ENCODE measurements at places on chromosomes 2 and 18.

DNA sequence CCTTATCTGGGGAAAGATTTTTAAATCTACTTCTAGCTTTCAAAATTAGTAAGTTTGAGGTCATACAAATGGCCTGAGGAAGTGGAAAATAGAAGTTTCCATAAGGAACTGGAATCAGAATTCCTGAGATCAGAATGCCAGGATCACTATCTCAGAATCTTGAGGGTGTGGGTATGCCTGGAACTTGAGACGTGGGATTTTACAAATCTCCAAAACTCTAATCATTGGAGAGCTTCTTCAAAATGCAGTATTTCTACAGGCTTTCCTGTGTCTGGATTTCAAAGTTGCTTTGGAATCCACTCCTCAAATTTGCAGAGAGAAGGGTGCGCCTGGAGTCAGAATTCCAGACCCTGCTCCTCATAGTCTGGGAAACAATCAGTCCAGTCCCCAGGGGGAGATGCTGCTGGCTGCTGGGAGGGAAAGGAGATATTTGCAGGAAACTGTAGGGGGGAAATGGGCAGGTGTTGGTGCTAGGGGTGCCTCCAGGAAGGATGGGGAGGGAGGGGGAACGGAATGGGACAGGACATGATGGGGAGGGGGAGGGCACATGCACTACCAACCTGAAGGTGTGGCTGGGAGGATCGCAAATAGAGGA is 31.0 kb upstream of the CATIP start:
- no peak for DNase-seq

DNA sequence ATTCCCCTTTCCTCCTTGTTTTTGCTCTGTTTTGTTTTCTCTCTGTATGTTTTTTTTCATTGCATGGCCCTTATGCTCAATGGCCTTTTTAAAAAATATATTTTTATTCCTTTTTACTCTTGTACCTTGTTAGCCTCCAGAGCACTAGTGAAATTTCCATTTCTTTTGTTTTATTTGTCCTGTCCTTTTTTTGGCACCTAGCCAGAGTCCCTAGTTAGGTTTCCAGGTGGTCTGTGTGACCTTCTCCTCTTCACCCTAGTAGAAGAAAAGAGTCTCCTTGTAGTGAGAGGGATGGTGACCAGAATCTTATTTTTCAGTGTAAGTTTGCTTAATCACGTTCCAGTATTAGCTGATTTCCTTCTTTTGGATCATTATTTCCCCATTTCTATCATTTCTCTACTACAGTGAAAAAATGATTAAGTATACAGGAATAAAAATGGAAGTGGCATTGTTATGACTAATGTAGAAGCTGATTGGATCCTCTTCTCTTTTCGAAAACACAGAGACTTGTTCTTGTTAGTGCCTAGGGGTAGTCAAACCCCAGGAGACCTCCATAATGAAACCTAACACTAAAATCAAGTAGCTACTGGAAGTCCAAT is 65.9 kb downstream of the NBEAL1 start:
- no peak for DNase-seq

GRCh38 chr2:220966636-220967035 is 605.5 kb downstream of the EPHA4 start:
- DNase-seq: no peak

DNA sequence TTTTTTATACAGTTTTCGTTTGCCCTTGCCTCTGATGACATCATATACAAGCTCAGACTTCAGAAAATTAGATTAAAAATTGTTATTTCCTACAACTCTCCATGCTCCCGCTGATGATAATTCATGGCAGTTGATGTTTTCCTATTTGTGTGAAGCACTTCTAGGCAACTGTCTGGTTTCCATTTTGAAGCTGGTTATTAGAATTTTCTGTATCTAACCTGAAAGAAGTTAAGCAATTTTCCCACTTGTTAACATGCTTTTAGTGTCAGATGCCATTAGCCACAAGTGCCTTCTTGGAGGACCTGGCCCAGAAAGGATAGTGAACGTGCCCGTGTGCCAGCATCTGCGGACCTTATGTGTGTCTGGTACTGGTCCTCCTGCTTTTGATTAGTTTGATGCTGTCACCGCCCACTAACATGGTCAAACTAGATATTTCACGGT is 347.6 kb upstream of the RAB12 start:
- DNase-seq: no peak

- DNase-seq: no peak
Measured at GRCh38 chr2:63894167-63894566, 52.5 kb downstream of the UGP2 start.

DNA sequence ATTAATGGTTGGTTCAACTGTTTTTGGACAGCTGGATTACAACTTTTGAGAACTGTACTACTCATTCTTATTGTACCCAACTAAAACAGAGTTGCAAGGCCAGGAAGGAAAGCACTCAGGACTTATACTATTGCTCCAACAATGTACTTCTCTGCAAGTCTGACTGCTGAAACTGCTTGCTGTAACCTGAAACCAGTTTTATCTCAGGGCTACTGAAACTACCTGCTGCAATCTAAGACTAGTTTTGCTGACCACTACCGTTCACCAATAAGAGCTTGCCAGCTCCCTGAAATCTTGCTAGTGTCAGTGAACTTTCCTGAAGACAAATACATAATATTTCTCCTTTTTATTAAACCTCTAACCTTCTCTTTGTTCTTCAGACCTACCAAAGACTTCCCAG is 157.3 kb downstream of the CDCA7 start:
- no peak for DNase-seq

DNA sequence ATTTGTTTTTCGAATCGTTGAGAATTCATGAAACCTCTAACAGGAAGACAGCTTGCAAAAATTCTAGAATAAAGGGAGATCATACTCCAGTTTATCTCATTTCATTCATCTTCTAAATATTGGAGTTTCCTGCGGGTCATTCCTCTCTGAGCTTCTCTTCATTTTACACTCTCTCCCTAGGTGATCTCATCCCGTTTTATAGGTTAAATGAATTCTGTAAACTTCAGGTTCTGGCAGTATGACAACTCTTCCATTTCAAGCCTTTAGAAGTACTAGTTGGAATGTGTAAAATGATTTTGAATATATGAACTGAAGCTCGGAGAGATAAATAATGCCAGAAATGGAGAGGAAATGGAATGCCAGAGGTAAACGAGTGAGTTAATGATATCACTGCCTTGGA is 312.4 kb downstream of the METTL4 start:
- DNase-seq: no peak

DNA sequence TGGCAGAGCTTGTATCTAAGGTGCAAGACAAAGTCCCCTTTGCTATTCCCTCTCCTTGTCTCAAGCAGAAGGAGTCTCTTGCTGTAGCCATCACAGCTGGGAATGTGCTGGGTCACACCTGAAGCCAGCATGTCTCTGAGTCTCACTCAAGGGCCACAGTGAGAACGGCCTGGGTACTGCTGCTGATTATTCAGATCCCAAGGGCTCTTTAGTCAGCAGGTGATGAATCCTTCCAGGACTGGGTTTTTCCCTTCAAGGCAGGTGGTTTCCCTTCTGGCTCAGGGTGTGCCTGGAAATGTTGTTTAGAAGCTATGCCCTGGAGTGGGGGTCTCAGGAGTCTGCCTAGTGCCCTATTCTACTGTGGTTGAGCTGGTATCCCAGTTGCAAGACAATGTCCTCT is 356.3 kb downstream of the PARD3B start:
- no peak for DNase-seq

- peak; percentile 54 for DNase-seq
Measured at GRCh38 chr18:44679914-44680272, 795 bp upstream of the SETBP1 start.

GRCh38 chr2:209425471-209426071 is 1.7 kb downstream of the MAP2 start:
- DNase-seq: no peak

GRCh38 chr18:52190195-52190594 is 149.8 kb upstream of the DCC start:
- DNase-seq: no peak

- DNase-seq: no peak
Measured at GRCh38 chr2:185466915-185467314, 271.7 kb upstream of the FSIP2 start.

DNA sequence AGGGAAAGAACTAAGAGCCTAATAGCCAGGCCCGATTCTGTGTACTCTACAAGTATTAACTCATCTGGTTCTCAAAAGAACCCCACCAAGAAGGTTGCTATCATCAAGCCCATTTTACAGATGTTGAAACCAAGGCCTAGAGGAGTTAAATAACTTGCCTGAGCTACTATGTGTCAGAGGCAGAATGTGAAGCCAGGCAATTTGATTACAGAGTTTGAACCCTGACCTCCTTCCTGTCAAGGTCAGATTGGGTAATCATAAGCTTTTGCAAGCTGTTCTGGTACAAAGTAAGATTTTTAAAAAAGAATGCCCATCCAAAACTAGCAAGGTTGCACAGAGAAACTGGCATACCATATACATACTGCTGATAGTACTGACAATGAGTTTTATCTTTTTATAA is 227.1 kb downstream of the HAUS1 start:
- DNase-seq: no peak

DNA sequence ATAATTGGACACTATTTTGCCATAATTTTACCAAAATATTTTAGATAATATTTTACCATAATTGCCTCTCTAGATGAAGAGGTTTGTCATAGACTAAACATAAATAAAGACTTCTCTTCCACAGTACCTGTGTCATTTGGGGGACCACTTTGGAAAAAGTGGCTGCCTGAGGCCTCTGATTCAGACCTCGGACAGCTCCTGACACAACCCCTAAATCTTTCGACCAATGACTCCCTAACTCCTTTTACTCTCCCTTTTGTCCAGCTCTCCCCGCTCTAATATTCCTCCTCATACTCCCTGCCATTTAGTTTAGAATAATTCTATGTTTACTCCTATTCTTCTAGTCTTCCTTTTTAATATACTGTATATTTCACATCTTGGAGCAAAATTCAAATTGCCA is 36.0 kb upstream of the UBE2E3 start:
- DNase-seq: no peak

GRCh38 chr2:234951664-234952269 is at the start of gene SH3BP4:
Gene SH3BP4, plus strand, starts transcription at chr2:234952017. Its CDS starts 82,986 bp downstream, at chr2:235035003.
- no peak for DNase-seq

GRCh38 chr18:8952174-8952573 is 150.3 kb upstream of the NDUFV2 start:
- DNase-seq: no peak

DNA sequence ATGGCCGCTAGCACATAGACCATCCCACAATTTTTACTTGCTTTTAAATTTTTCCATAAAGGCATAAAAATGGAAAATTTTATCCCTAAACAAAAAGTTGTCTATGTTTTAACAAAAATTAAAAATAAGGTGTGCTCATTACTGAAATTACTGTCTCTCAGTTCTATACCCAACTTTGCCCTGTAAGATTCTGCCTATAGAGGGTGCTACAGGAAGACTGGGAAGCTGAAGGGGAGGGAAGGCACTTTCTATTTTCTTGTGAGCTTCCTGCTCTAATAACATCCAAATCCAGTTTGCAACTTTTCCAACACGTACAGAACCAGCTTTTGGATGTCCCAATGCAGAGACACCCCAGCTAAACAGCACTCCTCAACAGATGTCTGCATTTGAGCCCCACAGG is 666.9 kb downstream of the PLCL1 start:
- DNase-seq: no peak

- no peak for DNase-seq
Measured at GRCh38 chr2:70766357-70767078, 1.5 kb downstream of the ADD2 start.

DNA sequence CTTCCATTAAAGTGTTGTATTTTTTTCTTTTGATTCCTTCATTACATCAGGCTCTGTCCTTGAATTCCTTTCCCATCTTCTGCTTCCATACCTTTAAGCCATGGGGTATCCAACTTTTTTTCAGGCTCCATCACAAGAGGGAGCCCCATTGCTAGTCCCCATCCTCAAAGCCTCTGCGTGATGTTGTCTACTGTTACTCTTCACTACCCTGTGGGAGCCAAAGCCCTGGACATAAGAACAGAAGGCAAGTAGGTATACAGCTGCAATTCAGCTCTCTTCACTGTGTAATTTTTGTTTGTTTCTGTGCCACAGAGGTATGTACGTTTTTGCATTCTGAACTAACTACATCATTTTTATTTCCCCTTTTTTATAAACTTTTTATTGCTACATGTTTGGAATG is 36.6 kb upstream of the CCNYL1 start:
- no peak for DNase-seq

GRCh38 chr2:118609138-118609537 is 238.3 kb downstream of the EN1 start:
- DNase-seq: no peak

GRCh38 chr2:236940916-236941520 is 144.7 kb upstream of the COPS8 start:
- no peak for DNase-seq

GRCh38 chr2:33133454-33133952 is 186.8 kb downstream of the LTBP1 start:
- DNase-seq: no peak

- DNase-seq: no peak
Measured at GRCh38 chr2:149449017-149449416, 118.6 kb downstream of the LYPD6 start.

DNA sequence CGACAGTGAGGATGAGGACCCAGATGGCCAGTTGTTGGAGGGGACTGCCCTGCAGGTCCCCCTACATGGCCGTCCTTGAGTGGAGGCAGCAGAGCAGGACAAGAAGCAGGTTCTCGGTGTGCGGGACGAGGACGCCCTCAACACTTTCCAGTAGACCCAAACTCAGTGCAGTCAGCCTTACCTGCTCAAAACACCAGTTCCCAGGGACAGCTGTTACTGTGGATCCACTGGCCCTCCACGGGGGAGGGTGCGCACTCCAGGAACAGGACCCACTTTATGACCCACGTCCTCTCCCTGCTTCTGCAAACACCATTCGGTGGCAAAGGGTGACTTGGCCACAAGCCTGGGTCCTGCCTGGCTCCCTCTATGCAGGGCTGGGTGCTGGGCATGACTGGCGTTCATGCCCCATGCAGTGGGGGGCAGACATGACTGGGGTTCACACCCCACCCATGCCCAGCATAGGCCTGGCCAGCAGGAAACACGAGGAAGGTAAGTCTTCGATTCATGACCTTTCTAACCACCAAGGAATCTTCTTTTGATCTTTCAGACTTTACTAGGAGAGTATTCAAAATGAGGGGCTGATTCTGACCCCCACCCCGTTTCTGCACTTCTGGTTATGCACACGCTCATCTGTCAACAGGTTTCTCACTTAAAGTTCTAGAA is 233.7 kb downstream of the HDAC4 start:
- no peak for DNase-seq

- DNase-seq: no peak
Measured at GRCh38 chr2:46325182-46325928, 28.1 kb downstream of the EPAS1 start.

GRCh38 chr18:41585512-41585911 is 369.5 kb upstream of the PIK3C3 start:
- no peak for DNase-seq

DNA sequence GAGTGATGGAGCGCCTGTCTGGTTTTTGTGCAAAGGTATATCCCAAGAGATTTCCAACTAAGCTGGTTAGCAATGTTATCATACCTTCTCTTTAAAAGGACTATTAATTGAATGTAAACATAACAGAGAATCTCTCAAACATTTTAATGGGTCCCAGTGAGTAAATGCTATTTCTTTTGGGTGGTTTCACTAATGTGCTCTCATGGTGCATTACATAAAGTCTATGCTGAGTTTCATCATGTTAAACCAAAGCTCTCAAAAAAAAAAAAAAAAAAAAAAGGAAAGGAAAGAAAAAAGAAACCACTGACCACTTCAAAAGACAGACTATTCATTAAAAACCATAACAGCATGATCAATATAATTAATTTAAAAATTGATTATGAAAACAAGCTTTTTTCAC is 119.1 kb upstream of the SCN1A start:
- DNase-seq: no peak

GRCh38 chr2:148282201-148282600 is 261.3 kb downstream of the MBD5 start:
- DNase-seq: no peak

- no peak for DNase-seq
Measured at GRCh38 chr18:9413576-9413975, 61.7 kb upstream of the RALBP1 start.

Data from GM19239 (cell line).